ENCODE measurements at places on chromosomes 16 and 17. TPM values are rescaled to one million over a fixed set of nuclear protein-coding genes. Genes with fewer than 3 reads are reported as not detected.

DNA sequence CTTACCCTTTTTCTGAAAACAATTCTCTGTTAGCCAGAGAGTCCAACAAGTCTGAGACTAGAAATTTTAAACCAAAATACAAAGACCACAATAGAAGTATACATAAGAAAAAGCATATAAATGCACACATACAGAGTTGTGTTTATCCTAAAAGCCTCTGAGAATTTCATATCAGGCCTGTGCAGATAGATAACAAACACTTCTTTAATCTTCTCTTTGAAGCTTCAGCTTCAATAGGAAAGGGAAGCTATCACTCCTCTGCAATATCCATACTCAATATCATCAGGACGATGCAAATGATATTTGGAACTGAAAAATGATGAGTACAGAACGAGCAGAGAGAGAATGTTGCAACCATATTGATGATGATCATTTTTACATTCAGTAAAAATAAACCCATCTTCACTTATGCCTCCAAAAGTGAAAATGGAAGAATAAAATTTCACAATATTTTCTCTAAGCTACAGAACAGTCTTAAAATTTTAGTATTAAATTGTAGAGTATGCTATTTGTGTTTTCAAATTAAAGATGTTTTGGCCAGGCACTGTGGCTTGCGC lies 61.6 kb downstream of the SKAP1 start:
- DNase-seq: no peak

DNA sequence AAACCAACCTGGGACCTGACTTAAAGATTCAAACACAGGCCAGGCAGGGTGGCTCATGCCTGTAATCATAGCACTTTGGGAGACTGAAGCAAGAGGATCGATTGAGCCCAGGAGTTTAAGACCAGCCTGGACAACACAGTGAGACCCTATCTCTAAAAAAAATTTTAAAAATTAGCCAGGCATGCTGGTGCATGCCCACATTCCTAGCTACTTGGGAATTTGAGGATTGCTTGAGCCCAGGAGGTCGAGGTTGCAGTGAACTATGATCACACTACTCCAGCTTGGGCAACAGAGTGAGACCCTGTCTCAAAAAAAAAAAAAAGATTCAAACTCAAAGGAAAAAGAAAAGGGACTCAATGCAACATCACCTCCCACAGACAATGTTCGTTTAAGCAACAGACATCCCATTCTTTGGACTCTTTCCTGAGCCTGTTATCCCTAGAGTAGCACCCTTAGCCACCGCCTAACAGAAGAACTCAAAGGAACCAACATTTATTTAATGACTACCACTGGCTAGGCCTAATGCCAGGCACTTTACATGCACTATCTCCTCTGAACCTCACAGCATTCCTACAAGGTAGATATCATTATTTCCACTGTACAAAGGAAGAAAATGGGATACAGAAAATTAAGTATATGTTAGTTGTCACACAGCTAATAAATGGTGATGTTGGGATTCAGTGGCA lies 12.7 kb downstream of the MYO18A start:
- DNase-seq: no peak

- no peak for DNase-seq
Measured at GRCh38 chr17:42289611-42290181, 1.4 kb downstream of the STAT5A start.

Gene COQ7
- total RNA-seq: 26.3 TPM

DNA sequence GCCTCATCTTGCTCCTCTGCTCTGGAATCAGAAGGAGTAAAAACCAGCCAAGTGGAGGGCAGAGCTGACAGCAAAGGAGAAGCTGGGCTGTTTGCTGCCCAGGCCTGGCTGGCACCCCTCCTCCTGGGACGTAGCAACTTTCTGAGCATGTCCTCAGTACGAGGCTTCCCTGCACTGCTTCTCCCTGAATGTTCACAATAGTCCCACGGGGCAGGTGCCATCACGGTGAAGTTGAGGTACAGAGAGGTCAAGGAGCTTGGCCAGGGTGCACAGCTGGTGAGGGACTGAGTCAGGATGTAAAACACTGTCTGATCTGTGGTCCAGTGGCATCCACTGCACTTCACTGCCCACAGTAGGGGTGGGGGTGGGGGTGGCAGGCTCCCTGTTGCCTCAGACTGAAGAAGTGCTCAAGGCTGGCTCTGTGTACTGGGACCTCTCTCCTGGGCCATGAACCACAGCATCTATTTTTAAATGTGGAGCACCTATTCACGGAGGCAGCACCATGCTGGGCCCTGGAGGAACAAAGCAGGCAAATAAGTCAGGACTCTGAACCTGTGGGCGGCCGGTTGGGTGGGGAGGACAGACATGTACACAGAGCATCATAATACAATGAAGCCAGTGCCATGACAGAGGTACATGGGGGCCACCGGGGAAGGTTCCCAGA lies 369.5 kb downstream of the SEC14L1 start:
- no peak for DNase-seq

DNA sequence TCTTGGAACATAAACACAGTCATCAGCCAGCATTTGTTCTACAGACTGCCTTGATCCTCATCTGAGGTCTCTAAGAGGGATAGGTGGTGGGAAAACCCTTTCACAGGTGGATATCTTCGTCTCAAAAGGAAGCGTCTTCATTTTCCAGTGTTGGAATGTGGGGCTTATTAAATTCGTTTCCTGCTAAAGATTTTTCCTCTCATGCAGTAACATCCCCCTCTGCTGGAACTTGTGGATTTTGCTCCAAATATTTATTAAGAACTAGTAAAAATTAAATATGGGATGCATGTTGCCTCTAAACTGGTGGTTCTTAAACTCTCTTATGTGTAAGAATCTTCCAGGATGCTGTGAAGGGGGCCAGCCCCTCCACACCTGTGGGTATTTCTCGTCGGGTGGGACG lies 20.1 kb upstream of the MLYCD start:
- DNase-seq: no peak

Gene MFAP4
- total RNA-seq: 2.5 TPM

- no peak for DNase-seq
Measured at GRCh38 chr16:9297437-9298113, 206.1 kb downstream of the HAPSTR1 start.

- DNase-seq: no peak
Measured at GRCh38 chr17:56319531-56319930, 166.3 kb downstream of the ANKFN1 start.

DNA sequence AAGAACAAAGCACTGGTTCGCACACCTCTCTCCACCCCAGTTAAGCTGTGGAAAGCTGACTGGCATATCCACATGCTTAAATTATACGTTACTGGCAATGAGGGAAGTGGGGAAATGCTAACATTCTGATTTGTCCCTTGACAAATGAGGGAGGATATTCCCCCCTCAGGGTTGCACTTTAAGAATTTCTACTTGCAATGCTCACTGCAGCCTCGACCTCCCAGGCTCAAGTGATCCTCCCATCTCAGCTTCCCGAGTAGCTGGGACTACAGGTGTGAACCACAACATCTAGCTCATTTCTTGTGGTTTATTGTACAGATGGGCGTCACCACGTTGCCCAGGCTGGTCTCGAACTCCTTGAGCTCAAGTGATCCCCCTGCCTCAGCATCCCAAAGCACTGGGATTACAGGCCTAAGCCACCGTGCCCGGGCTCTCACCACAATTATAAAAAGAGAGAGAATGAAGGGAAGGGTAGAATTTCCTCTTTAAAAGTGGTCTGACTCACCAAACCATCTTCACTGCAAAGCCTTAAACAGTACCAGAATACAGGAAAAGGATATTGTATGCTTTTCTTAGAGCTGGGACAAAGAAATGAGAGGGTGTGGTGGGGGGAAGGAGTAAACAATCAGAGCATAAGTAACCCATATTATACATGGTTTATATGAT lies 38.9 kb downstream of the KANSL1 start:
- no peak for DNase-seq

GRCh38 chr16:72923757-72924156 lies 124.2 kb downstream of the ZFHX3 start:
- DNase-seq: no peak

- DNase-seq: no peak
Measured at GRCh38 chr17:77375108-77375916, 234.5 kb downstream of the SEC14L1 start.

DNA sequence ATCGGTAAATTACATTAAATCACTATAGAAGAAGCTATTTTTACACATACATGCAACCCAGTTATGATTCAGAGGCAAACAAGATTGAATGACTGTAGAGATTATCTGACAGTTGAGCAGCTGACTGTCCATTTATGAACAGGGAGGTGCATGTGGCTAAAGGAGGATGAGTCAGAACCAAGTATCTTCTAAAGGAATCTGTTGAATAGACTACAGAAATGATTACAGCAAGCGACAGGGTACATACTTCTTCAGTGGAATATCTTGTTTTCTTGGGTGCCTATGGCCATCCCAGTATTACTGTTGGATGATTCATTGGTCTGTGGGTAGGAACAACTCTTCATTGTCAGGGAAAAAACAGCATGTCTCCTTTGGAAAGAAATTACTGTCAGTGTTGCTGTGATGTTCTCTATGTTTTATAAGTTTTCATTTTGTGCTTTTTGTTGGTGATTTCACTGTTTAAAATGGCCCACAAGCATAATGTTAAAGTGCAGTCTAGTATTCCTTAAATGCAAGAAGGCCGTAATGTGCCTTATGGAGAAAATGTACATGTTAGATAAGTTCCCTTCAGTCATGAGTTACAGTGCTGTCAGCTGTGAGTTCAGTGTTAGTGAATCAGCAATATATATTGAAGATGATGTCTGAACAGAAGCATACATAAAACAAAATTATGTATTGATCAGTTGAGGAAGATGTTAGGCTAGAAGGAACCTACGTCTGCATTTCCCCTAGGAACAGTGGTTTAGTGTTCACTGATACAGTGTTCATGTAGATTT lies 27.0 kb downstream of the CBFB start:
- no peak for DNase-seq

- no peak for DNase-seq
Measured at GRCh38 chr16:53933407-53933806, 229.5 kb downstream of the FTO start.

GRCh38 chr17:75693500-75694481 lies 26.7 kb downstream of the SAP30BP start:
- no peak for DNase-seq

- DNase-seq: no peak
Measured at GRCh38 chr16:76278086-76278485, 885 bp downstream of the CNTNAP4 start.

- DNase-seq: no peak
Measured at GRCh38 chr17:18141210-18141803, 32.8 kb downstream of the MYO15A start.

- no peak for DNase-seq
Measured at GRCh38 chr17:51941272-51941671, 217.2 kb downstream of the CA10 start.

Gene CSH2
- total RNA-seq: not detected

Gene KIF1C
- total RNA-seq: 111 TPM

- DNase-seq: no peak
Measured at GRCh38 chr17:80359422-80360110, 55.4 kb upstream of the ENDOV start.

DNA sequence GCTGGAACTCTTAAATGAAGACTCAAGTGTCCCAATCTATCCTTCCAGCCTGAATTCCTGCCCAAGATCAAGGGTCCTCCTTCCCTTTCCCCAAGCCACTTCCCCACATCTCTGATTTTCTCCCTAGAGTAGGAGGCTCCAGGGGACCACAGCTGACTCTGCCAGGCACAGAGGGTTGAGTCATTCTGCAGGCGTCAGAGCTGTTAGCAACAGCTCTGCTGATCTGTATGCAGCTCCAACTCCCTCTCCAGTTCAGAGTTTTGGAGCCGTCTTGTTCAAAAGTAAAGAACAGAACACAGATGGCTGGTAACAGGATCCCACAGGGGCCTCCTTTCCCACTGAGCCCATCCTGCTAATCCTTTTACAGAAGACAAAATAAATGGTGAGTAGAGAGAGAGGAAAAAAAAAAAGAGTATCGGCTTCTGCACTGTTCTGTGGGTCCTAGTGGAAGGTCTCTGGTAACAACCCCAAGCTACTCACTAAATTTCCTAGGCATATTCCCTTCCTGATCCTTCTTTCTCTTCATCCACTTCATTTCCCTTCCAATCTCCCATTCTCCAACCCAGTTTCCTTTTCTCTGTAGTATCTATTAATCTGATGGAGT lies 13.4 kb upstream of the TAOK1 start:
- no peak for DNase-seq

Gene ST6GALNAC2
- total RNA-seq: 1.2 TPM

- no peak for DNase-seq
Measured at GRCh38 chr17:27396941-27397340, 59.3 kb upstream of the KSR1 start.
